ENCODE measurements at places on chromosomes 12 and 14. TPM values are rescaled to one million over a fixed set of nuclear protein-coding genes. Genes with fewer than 3 reads are reported as not detected.

DNA sequence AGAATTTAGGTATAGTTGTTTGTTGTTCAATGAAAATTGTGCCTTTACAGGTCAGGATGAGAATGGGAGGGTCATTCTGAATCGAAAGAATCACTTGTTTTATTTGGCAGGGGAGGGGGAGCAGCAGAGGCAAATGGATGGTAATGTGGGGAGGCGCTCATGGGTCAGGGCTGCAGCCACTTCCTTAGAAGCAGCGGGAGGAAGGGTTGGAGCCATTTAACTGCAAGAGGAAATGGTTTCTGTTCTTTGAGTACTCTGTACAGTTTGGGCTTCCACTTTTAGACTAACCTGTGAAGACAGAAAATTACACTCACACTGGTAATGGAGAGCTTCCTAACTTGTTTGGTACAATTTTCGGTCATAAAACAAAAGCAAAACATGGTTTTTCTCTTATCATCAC is 57.2 kb downstream of the PIWIL1 start:
- no peak for DNase-seq

- no peak for DNase-seq
Measured at GRCh38 chr12:34404377-34405285, 382.3 kb downstream of the ALG10 start.

- DNase-seq = no peak
Measured at GRCh38 chr12:50545786-50546185, 41.0 kb downstream of the DIP2B start.

- DNase-seq = no peak
Measured at GRCh38 chr12:19916196-19916753, 452.1 kb upstream of the PDE3A start.

DNA sequence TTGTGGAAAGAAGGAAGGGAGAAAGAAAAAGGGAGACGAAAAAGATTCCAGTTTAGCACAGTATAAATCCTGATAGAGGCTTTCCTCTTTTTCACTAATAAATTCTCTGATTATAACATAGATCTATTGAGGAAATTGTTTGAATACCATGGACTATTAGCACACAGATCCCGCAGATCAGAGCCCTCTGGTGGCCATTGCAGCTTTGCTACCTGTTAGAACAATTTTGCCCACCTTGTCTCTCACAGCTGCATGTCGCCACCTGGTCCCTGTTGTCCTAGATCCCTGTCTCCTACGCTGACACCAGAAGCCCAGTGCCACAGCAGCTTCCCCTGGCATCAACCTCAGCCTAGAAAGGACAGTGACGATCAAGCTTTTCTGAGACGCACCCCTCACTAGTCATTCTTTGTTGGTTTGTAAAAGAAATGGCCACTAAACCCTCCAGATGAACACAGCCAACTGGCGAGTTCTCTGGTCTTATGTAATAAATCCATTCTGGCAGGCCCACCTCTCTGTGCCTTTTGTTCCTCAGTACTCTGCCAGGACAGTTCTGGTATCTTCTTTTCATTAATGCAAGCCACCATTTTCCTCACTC is 9.9 kb downstream of the GPHB5 start:
- DNase-seq = no peak

DNA sequence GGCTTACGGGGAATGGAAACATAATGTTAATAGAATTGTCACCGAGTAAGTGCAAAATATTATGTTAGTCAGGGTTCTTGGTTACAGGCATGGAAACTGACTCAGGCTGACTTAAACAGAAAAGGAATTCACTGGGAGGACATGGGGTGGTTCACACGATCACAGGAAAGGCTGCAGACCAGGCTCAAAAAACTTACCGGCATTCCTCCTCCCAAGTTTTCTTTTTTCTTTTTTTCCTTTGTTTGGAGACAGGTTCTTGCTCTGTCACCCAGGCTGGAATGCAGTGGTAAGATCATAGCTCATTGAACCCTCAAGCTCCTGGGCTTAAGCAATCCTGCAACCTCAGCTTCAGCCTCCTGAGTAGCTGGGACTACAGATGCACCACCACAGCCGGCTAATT is 11.9 kb upstream of the UBE2N start:
- no peak for DNase-seq

DNA sequence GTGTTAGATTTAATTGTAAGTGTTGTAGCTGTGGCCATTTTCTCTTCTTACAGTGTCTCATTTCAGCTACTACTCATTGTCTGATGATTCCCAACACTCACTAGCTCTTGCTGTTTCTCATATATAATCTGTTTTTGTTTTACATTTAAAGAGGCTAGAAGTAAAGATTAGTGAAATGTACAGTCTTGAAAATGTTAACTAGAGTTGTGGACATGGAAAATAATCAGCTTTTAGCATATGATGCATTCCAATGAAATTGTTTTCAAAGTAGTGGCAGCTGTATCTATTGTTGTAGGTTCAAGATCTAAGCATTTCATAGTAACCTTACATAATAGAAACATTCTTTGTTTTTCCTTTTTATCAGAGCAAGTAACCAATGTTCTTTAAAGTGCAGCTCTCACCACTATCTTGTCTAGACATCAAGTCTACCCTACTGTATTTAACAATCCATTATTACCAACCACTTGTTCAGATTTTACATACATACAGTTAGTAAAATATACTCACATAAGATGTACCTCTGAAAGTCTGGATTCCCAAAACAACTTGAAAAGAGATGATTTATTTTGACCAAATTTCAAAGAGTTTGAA is 76.9 kb downstream of the PPHLN1 start:
- no peak for DNase-seq

DNA sequence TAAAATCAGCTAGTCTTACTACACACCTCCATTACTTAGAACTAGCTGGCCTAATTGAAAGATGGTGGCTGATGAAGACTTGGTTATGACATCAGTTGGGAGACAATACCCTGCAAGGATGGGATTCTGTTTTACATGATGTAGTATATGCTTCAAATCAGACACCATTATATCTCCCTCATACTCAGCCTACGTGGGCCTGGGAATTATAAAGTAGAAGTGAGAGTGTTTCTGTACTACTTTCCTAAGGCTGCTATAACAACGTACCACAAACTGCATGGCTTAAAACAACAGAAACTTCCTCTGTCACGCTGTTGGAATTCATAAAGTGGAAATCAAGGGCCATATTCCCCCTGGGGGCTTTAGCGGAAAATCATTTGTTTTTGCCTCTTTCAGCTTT is 190.4 kb downstream of the PAH start:
- no peak for DNase-seq

- DNase-seq = no peak
Measured at GRCh38 chr14:92633724-92634123, 114.7 kb downstream of the LGMN start.

- DNase-seq = no peak
Measured at GRCh38 chr14:58639198-58639565, 1.4 kb downstream of the DACT1 start.

- no peak for DNase-seq
Measured at GRCh38 chr12:116370886-116371580, 93.5 kb upstream of the MED13L start.

GRCh38 chr14:91521061-91521640 is 11.0 kb upstream of the PPP4R3A start:
- no peak for DNase-seq

GRCh38 chr12:117688446-117688845 is 280.3 kb downstream of the KSR2 start:
- DNase-seq = no peak

DNA sequence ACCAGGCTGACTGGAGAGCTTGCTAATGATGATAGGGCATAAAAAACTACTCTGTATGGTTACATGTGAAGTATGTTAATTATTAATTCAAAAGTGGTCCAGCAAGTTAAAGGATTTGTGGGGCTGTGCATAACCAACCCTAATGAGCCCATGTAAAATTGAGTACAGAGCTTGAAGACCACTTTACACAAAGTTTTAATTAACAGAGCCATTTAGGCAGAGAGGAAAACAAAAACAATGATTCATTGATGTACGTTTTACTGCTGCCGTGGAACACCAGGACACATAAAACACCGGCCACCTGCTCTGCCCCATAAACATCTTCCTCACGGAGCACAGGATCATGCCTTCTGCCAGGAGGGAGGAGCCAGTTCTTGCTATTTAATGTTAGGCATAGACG is 83.5 kb downstream of the RIMBP2 start:
- DNase-seq = no peak

GRCh38 chr14:93533437-93533836 is 102.7 kb downstream of the UNC79 start:
- DNase-seq = no peak

DNA sequence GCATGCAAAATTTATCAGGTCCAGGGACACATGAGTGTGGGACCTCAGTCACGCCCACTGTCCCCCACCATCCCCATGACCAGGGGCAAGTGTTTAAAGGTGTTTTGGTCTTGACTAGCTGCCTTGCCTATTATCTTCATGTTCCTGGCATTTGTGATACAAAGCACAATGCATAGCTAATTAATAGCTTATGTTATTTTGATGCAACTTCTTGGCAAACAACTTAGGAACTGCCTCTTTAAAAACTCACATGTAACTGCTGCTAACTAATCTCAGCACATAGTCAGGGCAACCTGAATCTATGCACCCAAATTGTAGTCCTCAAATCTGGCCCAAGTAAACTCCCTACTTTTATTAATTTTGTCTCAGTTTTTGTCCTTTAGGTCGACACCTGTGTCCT is 7.4 kb upstream of the OR6J1 start:
- no peak for DNase-seq

DNA sequence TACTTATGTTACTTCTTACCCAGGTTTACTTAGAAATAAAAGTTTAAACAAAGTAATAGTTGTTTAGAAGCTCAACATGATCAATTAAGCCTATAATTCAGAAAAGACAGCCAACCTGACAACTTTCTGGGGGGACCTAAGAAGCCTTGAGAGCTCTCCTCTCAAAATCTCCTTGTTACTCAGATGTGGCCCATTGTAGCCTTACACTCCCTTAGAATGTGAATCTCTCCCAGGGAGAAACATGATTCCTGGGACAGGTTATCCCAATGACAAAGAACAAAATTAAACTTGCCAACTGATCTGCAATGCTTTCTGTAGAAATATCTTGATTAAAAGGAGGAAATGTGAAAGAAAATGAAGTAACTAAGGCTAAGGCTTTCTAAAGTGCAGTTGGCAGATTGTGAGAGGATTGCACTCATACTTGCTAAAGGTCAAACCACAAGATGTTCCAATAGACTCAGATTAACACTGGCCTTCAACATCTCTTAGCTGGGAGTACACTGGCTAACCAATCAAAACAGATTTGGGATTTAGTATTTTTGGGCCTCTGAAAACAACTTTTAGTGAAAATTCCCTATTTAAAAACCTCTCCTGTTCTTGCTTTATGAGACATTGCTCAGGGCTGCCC is 72.3 kb upstream of the TMX1 start:
- no peak for DNase-seq

DNA sequence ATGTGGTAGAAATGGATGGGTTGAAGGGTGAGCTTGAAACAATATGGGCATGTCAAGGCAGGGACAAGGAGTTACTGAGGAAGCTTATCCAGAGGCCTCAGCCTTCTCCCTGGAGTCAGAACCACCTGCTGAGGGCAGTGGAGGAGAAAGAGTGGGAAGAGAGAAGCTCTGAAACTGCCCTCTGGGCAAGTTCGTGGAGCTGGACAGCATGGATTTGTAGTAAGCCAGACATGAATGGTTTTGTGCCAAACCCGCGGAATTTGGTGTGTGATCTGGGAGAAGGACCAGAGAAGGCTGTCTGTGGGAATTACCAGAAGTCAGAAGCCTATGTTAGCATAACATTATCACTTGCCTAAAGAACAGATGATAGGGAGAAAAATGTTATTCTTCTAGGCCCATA is 164.8 kb downstream of the SLC41A2 start:
- DNase-seq = no peak

DNA sequence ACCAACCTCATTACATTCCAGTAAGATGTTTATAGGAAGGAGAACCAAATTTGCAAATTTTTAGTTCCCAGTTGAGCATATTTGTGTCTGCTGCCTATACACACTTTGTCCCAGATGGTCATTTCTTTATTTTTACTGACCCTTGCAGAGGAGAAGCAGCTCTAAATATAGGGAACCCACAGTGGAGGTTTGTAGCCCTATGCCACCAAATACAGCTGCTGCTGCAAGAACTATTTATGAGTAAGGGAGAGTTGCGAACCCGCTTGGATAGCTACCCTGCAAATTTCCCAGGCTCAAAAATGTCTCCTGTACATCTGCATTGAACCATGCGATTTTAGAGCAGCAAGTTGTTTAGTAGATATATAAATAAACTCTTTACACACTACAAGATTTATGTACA is 48.2 kb downstream of the NAV3 start:
- no peak for DNase-seq

DNA sequence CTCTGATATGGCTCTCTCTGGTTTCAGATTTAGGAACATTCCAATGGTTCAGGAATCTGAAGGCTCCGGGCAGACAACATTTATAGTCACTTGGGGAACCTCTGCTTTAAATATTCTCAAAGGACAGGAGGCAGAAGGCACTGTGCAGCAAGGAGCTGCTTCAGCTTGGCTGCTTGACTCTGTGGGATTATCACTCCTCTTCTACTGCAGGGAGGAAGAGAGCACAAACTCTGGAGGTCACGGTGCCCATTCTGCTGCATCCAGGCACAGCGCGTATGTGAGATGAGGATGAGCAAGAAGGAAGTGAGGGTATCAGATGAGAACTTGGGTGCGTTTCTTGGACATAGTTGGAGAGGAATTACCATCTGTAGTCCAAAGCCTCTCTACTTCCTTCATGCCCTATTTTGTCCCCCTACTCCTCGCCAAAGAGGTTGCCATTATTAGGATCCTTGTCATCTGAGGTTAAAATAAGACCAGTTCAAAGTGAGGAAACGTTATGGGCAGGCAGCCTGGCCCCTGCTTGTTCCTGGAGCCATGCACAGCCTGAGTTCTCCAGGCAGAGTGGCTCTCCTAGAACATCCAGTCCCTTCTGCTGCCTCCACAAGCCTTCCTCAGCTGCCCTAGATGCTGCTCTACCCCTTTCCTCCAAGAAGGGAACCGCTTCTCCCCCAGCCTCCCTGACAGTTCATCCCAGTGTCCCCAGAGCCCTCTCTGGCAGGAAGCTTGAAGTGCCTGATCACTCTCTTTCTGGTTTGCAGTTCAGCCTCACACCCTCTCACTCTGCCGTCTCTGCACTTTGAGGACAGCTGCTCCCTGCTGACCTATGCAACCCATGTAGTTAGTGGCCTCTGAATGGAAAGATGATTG is 12.5 kb downstream of the FGF6 start:
- no peak for DNase-seq

Gene NR1H4
- 0.05 TPM for total RNA-seq

Gene SERPINA6
- 0.33 TPM for total RNA-seq

Gene HOXC12
- 0.05 TPM for total RNA-seq

Gene ACSM4
- total RNA-seq = not detected
